ENCODE measurements at places on chromosomes 3 and 15.

DNA sequence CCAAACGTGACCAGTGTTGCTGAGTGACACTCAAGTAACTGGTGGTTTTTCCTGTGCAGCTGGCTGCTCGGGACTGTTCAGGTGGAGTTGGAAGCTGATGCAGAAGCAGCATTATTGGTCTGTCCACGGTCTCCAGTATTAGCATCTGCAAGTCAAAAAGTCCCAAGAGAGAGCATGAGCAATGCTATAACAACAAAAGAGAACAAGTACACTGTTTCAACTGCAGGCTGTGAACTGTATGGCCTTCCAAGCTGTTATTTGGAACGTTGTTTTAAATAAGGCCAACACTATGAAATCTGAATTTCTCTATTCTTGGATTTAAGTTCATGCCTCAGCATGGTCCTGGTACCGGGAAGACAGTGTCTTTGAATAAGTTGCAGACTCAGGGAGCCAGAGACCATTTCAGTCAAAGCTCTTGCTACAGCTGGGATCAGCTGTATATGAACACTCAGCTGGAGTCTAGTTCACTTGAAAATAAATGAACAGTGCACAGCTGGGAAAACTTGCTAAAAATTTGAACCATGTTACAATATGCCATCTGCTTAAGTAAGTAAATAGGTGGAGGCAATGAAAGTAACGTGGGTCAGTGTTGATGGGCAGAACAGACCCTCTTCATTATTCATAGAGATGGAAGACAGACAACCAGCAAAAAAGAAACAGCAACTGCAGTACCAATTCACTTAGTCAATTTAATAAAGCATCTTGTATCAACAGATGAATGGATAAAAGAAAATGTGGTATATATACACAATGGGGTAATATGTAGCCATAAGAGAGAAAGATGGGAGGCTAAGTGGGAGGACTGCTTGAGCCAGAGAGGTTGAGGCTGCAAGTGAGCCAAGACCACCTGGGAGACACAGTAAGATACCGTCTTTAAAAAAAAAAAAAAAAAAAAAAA lies 45.1 kb downstream of the NR1I2 start:
- no peak for DNase-seq

DNA sequence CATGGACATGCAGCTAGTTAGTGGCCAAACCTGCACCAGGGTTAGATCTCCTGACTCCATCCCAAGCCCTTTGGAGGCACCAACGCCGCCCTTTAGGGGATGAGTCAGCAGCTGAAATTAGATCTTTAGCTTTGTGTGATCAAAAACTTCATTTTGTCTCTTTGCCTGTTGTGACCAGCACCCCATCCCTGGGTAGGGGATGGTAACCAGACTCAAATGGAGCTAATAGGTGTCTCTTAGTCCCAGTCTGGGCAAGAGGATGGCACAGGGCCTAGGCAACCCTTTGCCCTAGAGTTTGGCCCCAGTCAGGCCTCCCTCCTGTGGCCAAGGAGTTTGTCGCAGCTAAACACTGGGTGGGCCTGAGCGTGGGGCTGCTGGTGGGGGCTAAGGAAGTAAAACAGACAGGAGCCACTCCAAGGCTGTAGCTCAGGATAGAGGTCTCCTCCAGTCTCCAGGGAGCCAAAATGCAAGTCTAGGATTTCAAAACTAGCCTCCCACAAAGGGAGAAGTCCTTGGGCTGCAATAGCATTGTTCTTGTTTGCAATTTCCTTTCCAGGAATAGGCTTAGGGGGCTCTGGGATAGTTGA lies 105.1 kb downstream of the CPN2 start:
- no peak for DNase-seq

DNA sequence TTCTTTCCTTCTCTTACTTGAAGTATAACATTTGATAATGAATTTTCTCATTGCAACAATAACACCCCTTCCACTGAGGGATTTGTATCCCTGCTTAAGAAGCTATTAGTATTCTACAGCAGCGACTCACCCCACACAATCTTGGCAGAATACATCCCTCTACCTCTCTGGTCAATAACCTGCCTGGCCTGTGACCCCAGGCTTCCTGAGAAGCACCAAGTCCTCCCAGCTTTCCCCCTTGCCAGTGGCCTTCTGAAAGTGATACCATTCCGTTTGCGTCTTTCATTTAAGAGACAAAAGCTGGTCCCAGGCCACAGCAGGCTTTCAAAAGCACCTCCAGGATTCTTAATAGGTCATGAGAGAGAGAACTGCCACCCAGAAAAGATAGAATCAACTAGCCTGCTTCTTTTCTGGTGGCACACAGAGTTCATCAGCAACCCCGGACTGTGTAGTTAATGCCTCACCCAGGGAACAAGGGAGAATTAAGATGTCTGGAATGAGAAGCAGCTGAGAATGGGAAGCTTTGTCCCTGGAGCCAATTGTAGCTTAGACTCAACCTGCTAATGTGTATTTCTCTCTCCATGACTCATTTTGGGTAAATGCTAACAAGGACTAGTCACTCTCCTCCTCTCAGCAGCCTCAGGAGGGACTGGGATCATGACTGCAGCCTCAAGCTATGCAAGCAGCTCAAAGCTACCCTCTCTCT lies 101.0 kb upstream of the CPNE4 start:
- no peak for DNase-seq

DNA sequence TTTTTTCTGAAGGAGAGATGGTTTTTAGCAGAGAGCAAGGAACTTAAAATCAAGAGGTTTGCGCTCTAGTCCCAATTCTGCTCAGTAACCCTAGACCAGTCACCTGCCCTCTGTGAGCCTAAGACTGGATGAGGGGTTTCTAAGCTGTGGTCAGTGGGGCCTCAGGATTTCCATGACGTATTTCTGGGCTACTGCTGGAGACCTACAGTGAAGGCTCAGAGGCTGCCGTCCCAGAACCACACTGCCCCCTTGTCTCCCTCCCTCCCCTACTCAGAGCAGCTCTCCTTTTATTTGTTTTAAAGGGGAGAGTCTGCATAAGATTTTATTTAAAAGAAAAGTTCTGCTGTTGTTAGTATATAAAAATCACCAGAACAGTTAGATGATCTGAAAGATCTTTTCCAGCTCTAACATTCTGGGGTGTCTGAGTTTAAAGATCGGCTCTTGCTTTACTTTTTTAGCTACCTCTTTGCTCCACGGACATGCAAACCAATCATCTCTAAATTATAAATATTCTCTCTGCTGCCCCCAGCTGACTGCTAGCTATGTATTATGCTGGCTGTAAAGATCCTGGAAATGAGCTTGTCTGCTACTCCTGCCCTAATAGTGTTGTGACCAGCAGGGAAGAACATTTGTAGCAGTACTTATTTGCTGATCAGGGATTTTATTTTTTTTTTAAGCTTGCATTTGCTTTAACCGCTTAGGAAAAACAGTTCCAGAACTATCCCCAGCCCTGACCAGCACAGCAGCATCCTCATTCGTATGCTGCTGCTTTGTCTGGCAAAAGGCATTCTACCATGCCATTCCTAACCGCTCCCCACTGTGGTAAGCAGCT lies 28.6 kb upstream of the NDUFB4 start:
- peak; percentile 43 for DNase-seq

- no peak for DNase-seq
These were observed 1.8 kb upstream of the SH2D7 start for GRCh38 chr15:78090422-78091063.

- no peak for DNase-seq
These were observed 9.4 kb downstream of the MUC4 start for GRCh38 chr3:195802261-195802701.

- no peak for DNase-seq
These were observed 30.0 kb downstream of the SLC6A11 start for GRCh38 chr3:10845839-10846656.

- no peak for DNase-seq
These were observed 94.6 kb upstream of the SLC6A6 start for GRCh38 chr3:14307656-14308302.

- no peak for DNase-seq
These were observed 40.5 kb downstream of the SCN5A start for GRCh38 chr3:38608961-38609360.

DNA sequence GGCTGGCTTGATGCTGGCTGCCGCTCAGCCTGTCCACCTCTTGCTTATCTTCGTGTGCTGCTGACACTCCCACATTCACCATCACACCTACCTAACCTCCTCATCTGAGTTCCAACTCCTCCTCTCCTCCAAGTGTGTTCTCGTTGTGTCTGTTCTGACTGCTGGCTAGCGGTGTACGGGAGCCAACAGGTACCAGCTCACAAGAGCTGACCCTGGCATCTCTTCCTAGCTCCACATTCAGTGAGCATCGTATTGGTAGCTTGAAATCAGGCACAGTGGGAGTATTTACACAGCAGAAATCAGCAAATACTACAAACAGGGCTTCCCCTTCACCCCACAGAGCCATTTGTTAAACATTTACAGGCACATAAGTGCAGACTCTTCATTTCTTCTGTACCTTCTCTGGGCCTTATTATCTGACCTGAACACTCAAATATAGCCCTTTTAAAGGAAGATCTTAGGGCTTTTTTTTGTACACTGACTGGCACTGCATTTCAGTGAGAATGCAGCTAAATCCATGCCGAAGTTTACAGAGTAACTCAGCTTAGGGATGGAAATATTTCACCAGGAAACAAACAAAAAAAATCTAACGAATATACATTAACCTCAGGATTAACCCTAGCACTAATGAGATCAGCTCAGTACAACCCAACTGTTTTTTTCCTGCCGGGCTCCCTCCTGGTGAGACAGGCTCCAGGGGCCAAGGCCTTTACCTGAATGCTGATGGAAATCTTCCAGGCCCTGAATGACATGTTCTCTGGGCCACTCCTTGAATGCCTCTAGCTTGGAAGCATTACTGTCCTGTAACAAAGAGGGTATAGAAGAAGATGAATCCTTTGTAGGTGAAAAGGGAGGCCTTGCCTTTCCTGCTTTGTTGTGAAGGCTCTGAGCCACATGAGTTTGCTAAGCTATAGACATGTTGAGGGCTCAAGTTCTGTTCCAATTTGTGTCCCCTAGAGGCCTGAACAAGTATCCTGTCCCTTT lies 150.5 kb upstream of the LPP start:
- DNase-seq: peak; percentile 40

- no peak for DNase-seq
These were observed 18.5 kb downstream of the TTC21A start for GRCh38 chr3:39125841-39126500.

- DNase-seq: no peak
These were observed 272.1 kb upstream of the TTC14 start for GRCh38 chr3:180329847-180330246.

GRCh38 chr3:129211772-129212171 lies 28.1 kb upstream of the CNBP start:
- peak; percentile 21 for DNase-seq

GRCh38 chr15:41945731-41946130 lies 26.6 kb downstream of the EHD4 start:
- DNase-seq: no peak

- no peak for DNase-seq
These were observed 212.2 kb upstream of the GOLIM4 start for GRCh38 chr3:168307893-168308292.
